ENCODE measurements at places on chromosomes 4 and X. TPM values are rescaled to one million over a fixed set of nuclear protein-coding genes. Genes with fewer than 3 reads are reported as not detected.

- no peak for DNase-seq
These were observed 198.3 kb upstream of the FAT4 start for GRCh38 chr4:125116431-125116830.

GRCh38 chr4:156929386-156930105 is 42.1 kb downstream of the PDGFC start:
- DNase-seq: no peak

DNA sequence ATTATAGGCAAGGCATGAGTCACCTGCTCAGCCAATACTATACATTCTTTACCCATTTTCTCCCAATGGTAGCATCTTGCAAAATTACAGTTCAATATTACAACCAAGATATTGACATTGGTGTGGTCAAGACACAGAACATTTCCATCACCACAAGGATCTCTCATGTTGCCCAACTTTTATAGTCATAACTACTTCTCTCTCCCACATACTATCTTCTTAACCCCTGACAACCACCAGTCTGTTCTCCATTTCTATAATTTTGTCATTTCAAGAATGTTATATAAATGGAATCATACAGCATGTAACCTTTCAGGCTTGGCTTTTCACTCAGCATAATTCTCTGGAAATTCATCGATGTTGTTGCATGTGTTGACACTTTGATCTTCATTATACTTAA is 144.9 kb downstream of the ENOX2 start:
- no peak for DNase-seq

- no peak for DNase-seq
These were observed 127.1 kb downstream of the CFAP299 start for GRCh38 chr4:80462621-80463091.

Gene ARSJ
- 0.54 TPM for total RNA-seq

- no peak for DNase-seq
These were observed 54.7 kb downstream of the CD38 start for GRCh38 chr4:15832523-15833451.

- no peak for DNase-seq
These were observed 45.9 kb upstream of the UNC5C start for GRCh38 chr4:95594629-95595028.

DNA sequence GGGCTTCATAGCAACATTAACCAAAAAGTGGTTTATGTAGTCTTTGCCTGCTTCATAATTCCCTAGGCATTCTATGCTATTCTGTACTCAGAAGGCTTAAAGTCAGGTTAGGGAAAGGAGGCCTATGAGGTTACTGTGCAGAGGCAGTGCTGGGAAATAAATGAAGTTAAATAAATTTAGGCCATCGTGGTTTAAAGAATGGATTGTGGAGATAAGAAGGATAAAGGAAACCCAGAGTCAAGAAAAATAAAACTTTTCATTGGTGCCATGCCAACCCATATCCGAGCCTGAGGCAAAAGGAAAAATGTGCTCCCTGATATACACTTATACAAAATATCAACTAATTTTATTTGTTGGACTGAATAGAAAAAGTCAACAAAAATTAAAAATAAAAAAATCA is 70.2 kb downstream of the AR start:
- DNase-seq: no peak
